ENCODE measurements at places on chromosomes 6 and 20.

- DNase-seq: no peak
These were observed 556 bp upstream of the YWHAB start for GRCh38 chr20:44884907-44885391.

GRCh38 chr6:87922947-87923330, 124.7 kb upstream of the SPACA1 start:
- peak; percentile 88 for DNase-seq

DNA sequence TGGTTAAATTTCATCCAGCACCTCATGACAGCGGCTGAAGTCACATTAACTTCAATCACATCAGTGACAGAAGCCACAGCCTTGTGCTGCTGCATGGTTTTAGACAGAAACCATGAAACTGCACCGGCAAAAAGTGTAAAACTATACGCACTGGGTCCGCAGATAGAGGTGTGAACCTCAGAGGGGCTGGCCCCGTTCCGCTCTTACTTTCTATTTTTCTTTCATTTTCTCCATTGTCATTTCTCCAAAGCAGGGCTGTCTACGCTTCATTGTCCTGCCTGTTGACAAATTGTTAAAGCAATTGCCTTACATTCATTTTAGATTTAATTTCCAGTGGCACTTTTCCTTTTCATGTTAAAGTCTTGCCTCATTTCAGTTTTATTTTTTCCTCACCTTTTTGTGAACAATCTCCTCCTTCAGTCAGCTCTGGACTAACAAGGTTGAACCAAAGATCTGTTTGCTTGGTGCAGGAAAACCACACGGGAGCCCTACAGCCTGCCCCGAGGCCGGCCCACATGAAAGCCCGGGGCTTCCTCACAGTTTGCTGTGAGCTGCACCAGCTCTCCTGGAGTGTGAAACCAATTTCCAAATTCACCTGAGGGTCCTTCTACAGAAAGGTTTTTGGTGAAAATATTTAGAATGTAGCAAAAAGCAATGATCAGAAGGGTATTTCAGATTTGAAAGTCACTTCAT, 63.7 kb downstream of the PRR18 start:
- DNase-seq: no peak

GRCh38 chr6:96913621-96914020, 10.9 kb upstream of the KLHL32 start:
- no peak for DNase-seq

- DNase-seq: no peak
These were observed 142.0 kb upstream of the PMEPA1 start for GRCh38 chr20:57851796-57852195.

- no peak for DNase-seq
These were observed 14.5 kb downstream of the SERPINB1 start for GRCh38 chr6:2827142-2827541.

DNA sequence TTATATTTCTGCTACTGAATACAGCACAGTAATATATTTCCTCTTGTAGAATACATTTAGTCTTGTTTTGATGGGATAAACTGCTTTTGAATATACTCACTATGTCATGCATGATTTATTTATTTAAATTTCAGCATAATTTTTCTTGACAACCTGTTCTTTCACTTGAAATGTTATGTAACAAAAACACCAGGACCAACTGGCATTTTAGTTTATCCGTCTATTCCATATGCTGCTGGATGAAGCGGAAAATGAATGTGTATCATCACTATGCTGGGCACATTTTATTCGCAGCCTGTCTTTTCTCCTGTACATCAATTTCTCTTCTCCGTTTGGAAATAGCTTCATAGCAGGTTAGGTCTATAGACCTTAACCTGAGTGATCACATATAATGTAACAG, 206.8 kb upstream of the PLCB4 start:
- DNase-seq: peak; percentile 58

DNA sequence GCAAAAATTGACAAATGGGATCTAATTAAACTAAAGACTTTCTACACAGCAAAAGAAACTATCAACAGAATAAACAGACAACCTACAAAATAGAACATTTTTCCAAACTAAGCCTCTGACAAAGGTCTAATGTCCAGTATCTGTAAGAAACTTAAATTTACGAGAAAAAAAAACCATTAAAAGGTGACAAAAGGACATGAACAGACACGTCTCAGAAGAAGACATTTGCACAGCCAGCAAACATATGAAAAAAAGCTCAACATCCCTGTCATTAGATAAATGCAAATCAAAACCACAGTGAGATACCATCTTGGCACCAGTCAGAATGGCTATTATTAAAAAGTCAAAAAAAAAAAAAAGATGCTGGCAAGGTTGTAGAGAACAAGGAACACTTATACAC, 70.6 kb upstream of the GRIK2 start:
- no peak for DNase-seq

- DNase-seq: no peak
These were observed 4.1 kb downstream of the RNF8 start for GRCh38 chr6:37357860-37358259.

GRCh38 chr20:35039846-35040489, 52.6 kb downstream of the TRPC4AP start:
- no peak for DNase-seq

DNA sequence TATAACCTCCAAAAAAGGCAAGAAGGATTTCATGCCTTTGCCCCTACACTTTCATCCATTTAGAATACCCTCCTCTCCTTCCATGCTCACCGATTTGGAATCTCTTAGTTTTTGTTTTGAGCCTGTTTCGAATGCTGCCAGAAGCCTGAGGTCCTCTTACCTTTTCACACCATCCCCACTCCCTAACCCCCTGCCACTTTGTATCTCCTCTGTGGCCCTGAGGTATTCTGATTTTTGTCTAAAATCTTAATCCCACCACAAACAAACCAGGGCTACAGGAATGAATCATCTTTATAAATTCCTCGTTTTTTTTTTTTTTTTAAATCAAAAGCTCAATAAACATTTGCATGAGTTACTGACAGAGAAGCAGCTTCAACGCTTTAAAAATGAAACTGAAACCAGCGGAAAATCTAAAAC, 1.6 kb upstream of the RPS12 start:
- DNase-seq: no peak

DNA sequence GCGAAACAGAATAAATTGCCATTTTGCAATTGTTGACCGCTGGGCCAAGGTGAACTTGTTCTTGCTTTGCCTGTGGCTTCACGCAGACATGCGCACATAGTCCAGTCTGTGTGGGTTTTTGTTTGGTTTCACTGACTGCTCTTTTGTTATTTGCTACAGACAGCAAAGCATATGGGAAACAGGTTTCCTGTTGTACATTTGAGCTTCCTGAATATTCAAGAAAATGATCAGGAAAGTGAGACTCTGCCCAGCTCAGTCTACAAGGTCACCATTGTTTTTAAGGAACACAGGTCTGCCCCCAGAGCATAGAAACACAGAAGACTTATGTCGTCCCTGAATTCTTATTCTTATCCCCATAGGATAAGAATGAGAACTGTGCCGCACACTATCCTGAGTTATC, 55.6 kb downstream of the SASH1 start:
- DNase-seq: no peak

GRCh38 chr20:40678286-40678875, 10.7 kb downstream of the MAFB start:
- DNase-seq: no peak

DNA sequence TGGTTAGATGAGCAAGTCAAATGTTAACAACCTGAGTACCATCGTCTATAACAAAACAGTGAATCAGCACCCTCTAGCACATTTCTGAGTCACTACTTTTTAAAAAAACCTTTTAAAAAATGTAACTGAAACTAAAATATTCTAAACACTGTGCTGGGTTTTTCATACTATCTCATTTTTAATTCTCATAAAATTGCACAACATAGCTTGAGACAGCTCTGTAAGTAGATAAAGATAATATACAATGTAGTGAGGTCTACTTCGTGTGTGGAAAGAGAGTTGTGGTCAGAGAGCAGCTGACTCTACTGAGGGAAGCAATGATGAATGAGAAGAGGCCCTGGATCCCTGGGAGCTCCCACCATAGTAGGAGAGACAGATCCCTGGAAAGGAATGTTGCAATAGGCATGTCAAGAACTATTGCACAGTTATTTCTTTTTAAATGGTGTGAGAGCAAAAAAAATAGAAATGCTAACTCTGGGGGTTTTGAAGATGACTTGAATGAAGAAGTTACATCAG, 13.6 kb upstream of the CALHM6 start:
- no peak for DNase-seq

DNA sequence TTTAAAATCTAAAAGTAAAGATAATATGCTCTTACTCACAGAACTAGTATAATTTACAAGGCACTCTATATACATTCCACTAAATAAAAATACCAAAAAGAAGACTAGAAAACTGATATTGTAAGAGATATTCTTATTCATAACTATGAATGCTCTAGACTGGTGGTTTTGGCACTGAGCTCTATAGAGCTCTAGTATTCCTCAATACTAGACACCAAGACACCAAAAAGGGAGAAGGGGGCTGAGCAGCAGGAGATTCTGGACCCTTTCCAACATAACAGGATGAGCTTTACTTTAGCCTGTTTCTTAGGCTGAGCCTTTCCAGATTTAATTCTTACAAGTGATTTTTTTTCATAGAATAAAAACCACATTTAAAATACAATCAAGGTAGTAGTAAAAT, 173.6 kb downstream of the COL21A1 start:
- DNase-seq: no peak

DNA sequence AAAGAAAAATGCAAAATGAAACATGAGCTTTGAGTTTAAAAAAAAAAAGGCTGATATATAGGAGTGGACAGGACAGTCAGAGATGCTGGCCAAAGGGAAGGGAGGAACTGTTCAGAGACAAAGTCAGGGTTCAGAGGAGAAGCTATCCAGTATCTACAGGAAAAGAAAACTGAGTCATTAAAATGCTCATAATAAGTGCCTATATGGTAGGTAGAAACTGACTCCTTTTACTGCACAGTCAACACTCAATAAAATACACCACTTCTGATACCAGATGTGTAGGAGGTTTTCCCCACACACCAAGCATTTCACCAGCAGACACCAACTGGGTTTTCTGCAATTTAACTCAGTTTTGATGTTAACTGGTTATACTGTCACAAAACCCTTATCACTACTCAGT, 32.9 kb downstream of the FRK start:
- DNase-seq: no peak

DNA sequence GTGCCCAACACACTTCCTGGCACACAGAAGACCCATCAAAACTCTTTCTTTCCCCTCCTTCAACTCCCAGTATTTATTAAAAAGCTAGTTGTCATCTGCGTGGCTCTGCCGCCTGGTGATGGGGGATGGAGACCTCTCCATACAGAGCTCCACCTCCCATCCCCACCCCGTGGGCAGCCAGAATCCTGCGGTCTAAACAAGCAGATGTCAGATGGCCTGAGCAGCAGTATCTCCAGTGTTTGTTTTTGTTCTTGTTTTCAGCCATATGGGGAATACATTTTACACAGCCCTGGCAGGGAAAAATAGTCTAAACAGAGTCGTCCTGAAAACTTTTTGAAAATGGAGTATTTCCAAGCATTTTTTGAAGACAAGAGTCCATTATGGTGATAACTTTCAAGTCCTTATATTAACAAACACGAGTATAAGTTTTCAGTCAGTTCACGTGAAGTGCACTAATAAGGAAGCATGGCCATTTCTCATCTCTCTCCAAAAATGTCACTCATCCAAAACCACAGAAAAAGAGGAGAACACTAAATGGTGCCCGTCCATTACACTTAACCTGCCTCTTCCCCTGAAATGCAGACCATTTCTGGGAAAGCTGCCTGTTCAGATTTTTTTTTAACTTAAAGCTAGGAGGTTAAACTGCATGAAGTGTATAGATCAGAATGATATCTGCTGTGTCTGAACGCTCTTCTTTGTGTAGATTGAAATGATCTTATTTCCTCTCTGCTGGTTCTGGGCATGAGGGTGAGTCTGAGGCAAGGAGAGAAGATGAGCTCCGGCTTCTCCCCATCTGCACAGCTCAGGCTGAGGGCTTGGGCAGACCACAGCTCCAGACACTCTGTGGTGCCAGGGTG, 91.0 kb downstream of the TCP11 start:
- peak; percentile 89 for DNase-seq

GRCh38 chr6:12923644-12924235, 207.2 kb downstream of the PHACTR1 start:
- DNase-seq: no peak

GRCh38 chr6:138455746-138456400, 43.4 kb downstream of the NHSL1 start:
- DNase-seq: no peak

- DNase-seq: no peak
These were observed 48.6 kb downstream of the TPD52L1 start for GRCh38 chr6:125201961-125202729.

- DNase-seq: no peak
These were observed 49.8 kb upstream of the ADGRG6 start for GRCh38 chr6:142251930-142252445.

- no peak for DNase-seq
These were observed 27.0 kb downstream of the EDEM2 start for GRCh38 chr20:35120012-35120701.

DNA sequence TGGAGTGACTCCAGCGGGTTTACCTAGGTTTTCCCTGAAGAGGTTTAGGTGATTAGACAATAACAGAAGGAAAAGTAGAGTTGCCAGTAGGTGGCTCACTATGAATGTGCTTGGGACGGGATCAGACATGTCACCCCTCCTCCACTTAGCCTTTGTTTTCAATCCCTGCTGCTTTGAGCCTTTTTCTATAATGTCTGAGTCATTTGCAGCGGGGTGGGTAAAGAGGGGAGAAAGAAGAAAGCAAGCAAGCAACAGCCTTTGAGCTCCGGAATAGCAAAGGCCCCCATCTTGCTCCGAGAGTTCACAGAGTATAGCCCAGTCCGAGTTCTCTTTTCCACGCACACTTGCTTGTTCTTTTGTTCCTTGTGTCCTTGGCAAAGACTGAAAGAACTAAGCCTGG, 129.1 kb downstream of the PACRG start:
- peak; percentile 93 for DNase-seq

- no peak for DNase-seq
These were observed 1.9 kb downstream of the DDAH2 start for GRCh38 chr6:31727034-31727716.

DNA sequence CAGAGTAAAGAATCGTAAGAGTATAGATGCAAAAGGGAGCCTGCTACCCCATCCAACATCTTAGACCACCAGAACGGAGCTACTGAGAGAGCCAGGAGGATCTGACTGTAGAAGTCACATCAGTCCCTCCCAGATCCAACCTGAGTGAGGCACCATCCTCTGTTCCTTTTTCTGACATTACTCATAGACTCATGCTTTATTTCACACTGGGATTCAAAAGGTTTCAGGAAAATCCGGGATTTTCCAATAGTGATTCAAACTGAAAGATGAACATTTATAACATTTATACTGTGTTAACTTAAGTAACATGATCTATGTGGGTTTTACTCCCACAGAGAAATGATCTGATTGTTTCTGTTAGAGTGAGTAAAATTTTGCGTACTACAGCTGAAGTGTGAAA, 868.6 kb upstream of the GJE1 start:
- DNase-seq: no peak

GRCh38 chr20:10060226-10060625, 25.4 kb downstream of the ANKEF1 start:
- DNase-seq: peak; percentile 100

- DNase-seq: no peak
These were observed 61.2 kb downstream of the TNFAIP3 start for GRCh38 chr6:137928286-137928685.

- DNase-seq: no peak
These were observed 430.2 kb downstream of the UTRN start for GRCh38 chr6:144715344-144715743.

GRCh38 chr6:4844108-4844507, 67.9 kb downstream of the CDYL start:
- peak; percentile 77 for DNase-seq

- no peak for DNase-seq
These were observed 4.3 kb upstream of the SRC start for GRCh38 chr20:37341632-37342031.

- DNase-seq: no peak
These were observed 129.8 kb upstream of the SMLR1 start for GRCh38 chr6:130697271-130697994.
